T-helper 2 cell treated with Interferon-gamma antibody and Interleukin-4, amounts not matched to agents 100 ng/mL and 5 ng/mL, for 36 hours (primary cell): ENCODE measurements at places on chromosomes 3 and 15. TPM values are rescaled to one million over a fixed set of nuclear protein-coding genes. Genes with fewer than 3 reads are reported as not detected.

The RAB11A gene
- 145 and 147 TPM in 2 replicates for total RNA-seq

The GPR62 gene
- total RNA-seq, result not detected in 2 replicates

The MNS1 gene
- 0.16 and 0.39 TPM in 2 replicates for total RNA-seq

The PIERCE2 gene
- 0.32 TPM in 1 of 2 replicates, not detected in the other for total RNA-seq

The TOP2B gene
- total RNA-seq, result 125 and 126 TPM in 2 replicates

The TXNRD3 gene
- total RNA-seq, result 0.25 and 0.27 TPM in 2 replicates

The TEX55 gene
- not detected in 2 replicates for total RNA-seq

The LDHAL6B gene
- not detected in 2 replicates for total RNA-seq

The GPR149 gene
- not detected in 2 replicates for total RNA-seq

The SCAANT1 gene
- total RNA-seq, result not detected in 2 replicates

The AADACL2 gene
- total RNA-seq, result not detected in 2 replicates

The ITIH3 gene
- total RNA-seq, result not detected in 2 replicates

The RAB43 gene
- total RNA-seq, result 39.8 and 49.0 TPM in 2 replicates

The EIF5A2 gene
- 16.2 and 16.3 TPM in 2 replicates for total RNA-seq

The CP gene
- total RNA-seq, result not detected in 2 replicates

The CASR gene
- 0.02 TPM in 1 of 2 replicates, not detected in the other for total RNA-seq

The PRR20G gene
- not detected in 2 replicates for total RNA-seq

The SPTBN5 gene
- total RNA-seq, result 0.59 and 1.0 TPM in 2 replicates

The MUSTN1 gene
- total RNA-seq, result 1.4 TPM in 2 replicates

The TMEM158 gene
- 1.0 and 1.1 TPM in 2 replicates for total RNA-seq

The ZNF662 gene
- total RNA-seq, result 0.27 and 0.93 TPM in 2 replicates

The C3orf22 gene
- total RNA-seq, result not detected in 2 replicates

The RYR3 gene
- not detected in 2 replicates for total RNA-seq

The ZMYND10 gene
- total RNA-seq, result 3.6 and 4.6 TPM in 2 replicates

The DUOXA2 gene
- not detected in 2 replicates for total RNA-seq

The HRG gene
- total RNA-seq, result not detected in 2 replicates

The SLC51B gene
- total RNA-seq, result not detected in 2 replicates

The CHRM5 gene
- total RNA-seq, result not detected in 2 replicates

The GABRR3 gene
- total RNA-seq, result 0.05 TPM in 2 replicates

The ZPLD1 gene
- total RNA-seq, result not detected in 2 replicates

The NLGN1 gene
- not detected in 2 replicates for total RNA-seq

The MAGEL2 gene
- not detected in 2 replicates for total RNA-seq

The PRICKLE2 gene
- total RNA-seq, result not detected in 2 replicates

The SLC12A1 gene
- total RNA-seq, result not detected in 2 replicates

The RASGRP1 gene
- 115 and 116 TPM in 2 replicates for total RNA-seq

The SMCO1 gene
- total RNA-seq, result not detected in 2 replicates

The FBXW12 gene
- total RNA-seq, result not detected in 2 replicates

The GOLGA6B gene
- not detected in 2 replicates for total RNA-seq

The SENP8 gene
- 0.89 and 1.3 TPM in 2 replicates for total RNA-seq

The PPARG gene
- 1.2 and 1.7 TPM in 2 replicates for total RNA-seq

The SLC2A2 gene
- total RNA-seq, result not detected in 2 replicates

The MYZAP gene
- 0.14 and 0.27 TPM in 2 replicates for total RNA-seq

The DNAJB11 gene
- 68.2 and 73.0 TPM in 2 replicates for total RNA-seq

The ZDHHC23 gene
- 3.2 and 4.0 TPM in 2 replicates for total RNA-seq

The ARHGAP11A gene
- total RNA-seq, result 133 and 143 TPM in 2 replicates

The SEC62 gene
- total RNA-seq, result 67.4 and 68.9 TPM in 2 replicates

The TRPM1 gene
- total RNA-seq, result not detected in 2 replicates

The TF gene
- total RNA-seq, result under 0.01 and 0.43 TPM in 2 replicates

The GCSAM gene
- total RNA-seq, result 2.3 and 2.8 TPM in 2 replicates

The KIF23 gene
- total RNA-seq, result 55.3 and 59.9 TPM in 2 replicates
